COLO829 (cell line): ENCODE measurements at places on chromosomes 16 and 17.

- DNase-seq, result no peak
Measured at GRCh38 chr16:85912211-85912974, 13.4 kb downstream of the IRF8 start.

GRCh38 chr16:88531346-88531745 lies 38.9 kb upstream of the ZC3H18 start:
- no peak for DNase-seq

GRCh38 chr16:3759736-3760135 lies 42.4 kb upstream of the TRAP1 start:
- DNase-seq, result no peak

DNA sequence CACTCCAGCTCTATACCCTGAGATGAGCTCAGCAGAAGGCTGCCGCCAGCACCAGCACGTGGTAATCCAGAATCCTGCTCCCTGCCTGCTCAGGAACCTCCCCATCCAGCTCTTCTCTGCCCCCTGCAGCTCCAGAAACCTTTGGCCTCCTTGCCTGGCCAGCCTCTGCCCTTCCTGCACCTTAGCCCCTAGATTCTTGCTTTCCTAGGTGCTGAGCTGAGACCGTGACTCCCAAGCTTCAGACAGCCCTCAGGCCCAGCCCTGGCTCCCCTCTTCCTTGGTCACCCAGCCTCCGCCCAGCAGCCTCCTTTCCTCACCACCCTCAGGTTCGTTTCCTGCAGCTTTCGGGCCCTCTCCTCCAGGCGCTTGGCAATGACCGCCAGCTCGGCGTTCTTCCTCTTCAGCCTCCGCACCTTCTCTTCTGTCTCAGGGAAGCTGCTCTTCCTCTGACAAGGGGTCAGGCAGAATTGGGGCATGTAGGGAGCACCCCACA lies 2.6 kb downstream of the TSPOAP1 start:
- DNase-seq, result no peak

GRCh38 chr17:4946312-4946976 lies 1.9 kb downstream of the PFN1 start:
- DNase-seq, result no peak

GRCh38 chr17:19375732-19376131 lies 2.6 kb upstream of the MAPK7 start:
- DNase-seq, result no peak
